ENCODE measurements at places on chromosomes 1 and 21. TPM values are rescaled to one million over a fixed set of nuclear protein-coding genes. Genes with fewer than 3 reads are reported as not detected.

DNA sequence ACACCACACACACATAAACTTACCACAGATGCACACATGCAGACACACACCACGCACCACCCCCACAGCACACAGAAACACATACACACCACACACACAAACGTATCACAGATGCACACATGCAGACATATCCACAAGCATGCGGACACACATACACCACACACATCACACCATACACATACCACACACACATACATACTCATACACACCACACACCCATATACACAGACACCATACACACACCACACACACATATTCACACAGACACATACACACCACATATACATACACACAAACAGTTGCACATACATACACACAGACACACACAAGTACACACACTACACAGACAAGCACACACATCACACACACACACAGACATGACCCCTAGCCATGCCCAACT is 37.5 kb upstream of the PDE9A start:
- no peak for DNase-seq

Gene AADACL4
- not detected for total RNA-seq

DNA sequence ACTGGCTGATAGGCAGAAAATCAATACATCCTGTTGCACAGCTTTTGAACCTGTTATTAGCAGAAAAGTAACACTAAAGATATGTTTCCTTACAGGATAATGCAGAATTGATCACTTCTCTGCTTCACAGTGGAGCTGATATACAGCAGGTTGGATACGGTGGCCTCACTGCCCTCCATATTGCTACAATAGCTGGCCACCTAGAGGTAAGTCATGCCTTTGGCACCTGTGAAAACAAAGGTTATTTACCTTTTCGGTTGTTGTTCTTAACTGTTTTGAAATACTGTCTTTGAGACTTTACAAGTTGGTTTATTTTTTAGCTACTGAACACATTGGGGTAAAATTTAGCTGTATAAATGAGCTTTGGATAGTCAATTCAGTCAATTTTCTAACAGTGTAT is 36.3 kb downstream of the TNNI3K start:
- DNase-seq: no peak

GRCh38 chr1:202805886-202806844 is 2.1 kb downstream of the KDM5B start:
- DNase-seq: peak; percentile 52

DNA sequence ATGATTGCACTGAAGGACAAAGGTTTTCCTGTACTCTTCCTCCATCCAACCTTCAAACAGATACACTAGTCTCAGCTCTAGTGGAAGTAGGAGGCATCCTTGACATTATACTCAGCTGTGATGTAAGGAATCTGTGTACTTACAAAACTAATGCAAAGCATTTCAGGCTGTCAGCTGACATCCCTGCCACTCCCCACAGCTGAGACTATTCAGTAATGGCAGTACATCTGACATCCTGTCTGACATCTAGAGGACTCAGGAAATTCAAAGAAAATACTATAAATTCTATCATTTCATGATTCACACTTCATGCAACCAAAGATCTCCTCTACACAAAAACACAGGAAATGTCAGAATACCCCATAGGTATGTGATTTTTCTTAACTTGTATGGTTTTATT is 325.8 kb downstream of the SMYD3 start:
- no peak for DNase-seq

All from activated naive CD4-positive, alpha-beta T cell treated with anti-CD3 and anti-CD28 coated beads for 36 hours (primary cell).